A549 treated with ZK216348 at 1 μM for 4 hours (cell line): ENCODE measurements at places on chromosomes 3 and 15. TPM values are rescaled to one million over a fixed set of nuclear protein-coding genes. Genes with fewer than 3 reads are reported as not detected.

The MESP2 gene
- 0.44 to 0.95 TPM (median 0.65 TPM) in 4 of 5 replicates, not detected in the other for total RNA-seq

The ITPKA gene
- total RNA-seq = 2.0 to 4.3 TPM (median 3.3 TPM) in 5 replicates

The VPS8 gene
- 7.3 to 10.7 TPM (median 8.6 TPM) in 5 replicates for total RNA-seq

The KLHL18 gene
- total RNA-seq = 10.2 to 18.4 TPM (median 13.7 TPM) in 5 replicates

The PFKFB4 gene
- total RNA-seq = 10.8 to 18.0 TPM (median 13.9 TPM) in 5 replicates

The FAM227B gene
- 0.94 to 1.6 TPM (median 1.2 TPM) in 5 replicates for total RNA-seq

The TMC3 gene
- not detected in 5 replicates for total RNA-seq

The SLC28A1 gene
- total RNA-seq = 0.06 TPM in 1 of 5 replicates, not detected in the others

The CCR5 gene
- not detected in 5 replicates for total RNA-seq

The PLA1A gene
- 0.21 to 0.38 TPM (median 0.21 TPM) in 5 replicates for total RNA-seq

The SUCLG2 gene
- 33.5 to 47.7 TPM (median 37.4 TPM) in 5 replicates for total RNA-seq

The ZNF445 gene
- 2.4 to 3.2 TPM (median 2.9 TPM) in 5 replicates for total RNA-seq

The LDHAL6B gene
- not detected in 5 replicates for total RNA-seq

The ACSBG1 gene
- total RNA-seq = 0.09 to 0.51 TPM (median 0.39 TPM) in 5 replicates

The SPINT1 gene
- 0.66 to 1.5 TPM (median 1.1 TPM) in 5 replicates for total RNA-seq

The CMTM6 gene
- 23.8 to 44.1 TPM (median 41.0 TPM) in 5 replicates for total RNA-seq

The FRMD5 gene
- 2.4 to 5.9 TPM (median 2.7 TPM) in 5 replicates for total RNA-seq

The SCG5 gene
- total RNA-seq = 2.3 to 4.4 TPM (median 2.7 TPM) in 5 replicates

The PATL2 gene
- total RNA-seq = 0.13 to 0.28 TPM (median 0.27 TPM) in 3 of 5 replicates, not detected in the others

The LZTFL1 gene
- 15.4 to 17.7 TPM (median 16.9 TPM) in 5 replicates for total RNA-seq

The LXN gene
- total RNA-seq = 54.2 to 81.7 TPM (median 55.6 TPM) in 5 replicates

The SPESP1 gene
- total RNA-seq = not detected in 5 replicates

The NR2E3 gene
- total RNA-seq = 0.20 to 0.23 TPM in 2 of 5 replicates, not detected in the others

The CCR9 gene
- total RNA-seq = not detected in 5 replicates

The MEGF11 gene
- 0.18 to 0.86 TPM (median 0.44 TPM) in 5 replicates for total RNA-seq

The IL1RAP gene
- 4.8 to 7.3 TPM (median 5.3 TPM) in 5 replicates for total RNA-seq

The EIF3J gene
- total RNA-seq = 88.7 to 186 TPM (median 89.0 TPM) in 5 replicates

The CFAP92 gene
- total RNA-seq = 0.11 TPM in 1 of 5 replicates, not detected in the others

The MESP1 gene
- total RNA-seq = 1.1 to 10.2 TPM (median 5.1 TPM) in 5 replicates

The SLC9C1 gene
- total RNA-seq = not detected in 5 replicates

The MGLL gene
- 54.7 to 83.4 TPM (median 68.6 TPM) in 5 replicates for total RNA-seq

The ATP13A4 gene
- total RNA-seq = not detected in 5 replicates

The KLHL40 gene
- total RNA-seq = not detected in 5 replicates

The TIMMDC1 gene
- total RNA-seq = 65.5 to 87.2 TPM (median 77.8 TPM) in 5 replicates

The SLC22A13 gene
- total RNA-seq = 0.13 TPM in 1 of 5 replicates, not detected in the others

The GYG1 gene
- 32.6 to 36.9 TPM (median 33.2 TPM) in 5 replicates for total RNA-seq

The GASK1A gene
- total RNA-seq = not detected in 5 replicates

The CTDSPL2 gene
- 8.7 to 21.1 TPM (median 16.7 TPM) in 5 replicates for total RNA-seq

The FBXL22 gene
- 0.17 to 0.44 TPM (median 0.22 TPM) in 5 replicates for total RNA-seq

The GALNT15 gene
- 0.04 to 0.21 TPM (median 0.19 TPM) in 3 of 5 replicates, not detected in the others for total RNA-seq

The ARL8B gene
- 39.9 to 69.6 TPM (median 62.7 TPM) in 5 replicates for total RNA-seq
